ENCODE measurements at places on chromosomes 16 and 17.

DNA sequence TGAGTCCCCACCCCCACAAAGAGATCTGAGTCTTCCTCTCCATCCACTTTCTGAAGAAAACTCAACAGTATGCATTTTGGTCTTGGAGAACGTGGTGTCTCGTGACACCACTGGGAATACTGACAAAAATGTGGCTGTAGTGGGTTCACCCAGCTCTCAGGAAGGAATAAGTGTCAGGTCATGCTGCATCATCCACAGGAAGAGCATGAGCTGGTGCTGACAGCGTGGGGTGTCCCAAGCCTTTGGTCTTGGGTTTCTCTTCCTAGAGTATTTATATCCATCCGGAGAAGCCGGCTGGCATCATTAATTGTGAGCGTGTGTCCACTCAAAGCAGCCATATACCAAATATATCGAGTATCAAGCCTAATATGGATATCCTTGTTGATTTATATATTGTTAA lies 55.9 kb downstream of the C17orf67 start:
- no peak for DNase-seq

DNA sequence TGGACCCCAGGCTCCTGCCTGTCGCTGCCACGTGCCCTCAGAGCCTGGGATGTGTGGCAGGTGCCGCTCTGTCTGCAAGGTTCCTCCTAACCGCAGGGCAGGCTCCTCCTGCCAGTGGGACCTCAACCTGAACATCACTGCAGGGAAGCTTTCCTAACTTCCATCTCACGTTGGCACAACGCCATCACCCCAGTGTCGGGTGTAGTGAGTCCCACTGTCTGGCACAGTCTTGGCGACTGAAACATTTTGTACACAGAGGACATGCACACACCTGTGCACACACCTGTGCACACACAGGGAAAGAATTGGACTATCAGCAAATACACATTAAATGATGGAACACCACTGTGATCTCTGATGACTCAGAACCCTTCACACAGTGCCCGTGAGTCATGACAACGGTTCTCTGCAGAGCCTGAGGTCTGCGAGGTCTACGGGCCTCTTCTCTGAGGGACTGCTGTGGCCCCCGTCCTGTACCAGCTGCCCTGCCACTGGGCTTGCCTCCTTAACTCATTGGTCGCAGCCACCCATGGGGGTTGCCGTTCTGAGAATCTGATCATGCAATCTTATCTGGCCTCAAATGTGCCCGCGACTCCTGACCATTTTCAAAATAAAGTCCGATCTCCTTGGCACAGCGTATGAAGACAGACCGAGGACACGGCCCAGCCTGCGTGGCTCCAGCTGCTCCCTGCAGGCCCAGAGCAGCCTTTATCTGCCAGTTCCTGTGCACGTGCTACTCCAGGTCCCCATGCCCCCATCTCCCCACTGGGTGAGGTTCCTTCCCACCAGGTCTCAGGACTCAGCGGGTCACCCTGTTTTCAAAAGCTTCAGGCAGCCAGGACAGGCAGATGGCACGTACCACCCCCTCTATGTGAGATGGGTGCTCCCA lies 7.6 kb downstream of the CCDC57 start:
- no peak for DNase-seq

DNA sequence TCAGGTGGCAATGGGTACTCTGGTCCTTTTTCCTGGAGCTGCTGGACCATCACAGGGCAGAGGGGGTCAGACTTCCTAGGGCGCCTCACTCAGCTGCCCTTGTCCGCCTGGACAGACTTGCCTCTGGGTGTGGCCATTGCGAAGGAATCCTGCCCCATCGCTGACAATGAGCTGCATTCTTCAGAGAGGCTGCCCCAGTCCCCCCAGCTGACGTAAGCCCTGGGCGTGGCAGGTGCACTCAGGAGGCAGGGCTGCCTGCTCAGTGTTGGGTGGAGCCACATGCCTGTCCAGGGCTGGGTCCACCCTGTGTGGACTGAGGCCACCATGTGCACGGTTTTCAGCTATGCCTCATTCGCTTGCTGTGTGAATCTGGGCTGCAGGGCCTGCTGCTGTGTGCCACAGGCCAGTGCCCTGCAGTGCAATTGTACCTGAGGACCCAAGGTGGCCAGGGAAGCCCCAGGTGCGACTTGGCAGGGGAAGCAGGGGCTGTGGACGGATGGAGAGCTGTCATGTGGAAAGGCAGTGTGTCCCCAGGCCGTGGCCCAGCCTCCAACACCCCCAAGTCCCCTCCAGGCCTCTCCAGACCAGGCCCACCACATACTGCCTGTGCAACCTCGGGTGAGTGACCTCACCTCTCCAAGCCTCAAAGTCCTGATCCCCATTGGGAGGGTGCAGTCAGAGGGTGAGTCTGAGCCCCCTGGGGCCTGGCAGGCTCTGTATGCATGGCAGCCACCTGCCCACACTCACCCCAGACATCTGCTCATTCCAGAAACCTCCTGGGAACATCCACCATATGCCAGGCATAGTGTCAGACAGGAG lies 14.0 kb upstream of the MPRIP start:
- DNase-seq, result no peak

- DNase-seq, result no peak
Measured at GRCh38 chr16:1809281-1809801, 15.8 kb upstream of the IGFALS start.

DNA sequence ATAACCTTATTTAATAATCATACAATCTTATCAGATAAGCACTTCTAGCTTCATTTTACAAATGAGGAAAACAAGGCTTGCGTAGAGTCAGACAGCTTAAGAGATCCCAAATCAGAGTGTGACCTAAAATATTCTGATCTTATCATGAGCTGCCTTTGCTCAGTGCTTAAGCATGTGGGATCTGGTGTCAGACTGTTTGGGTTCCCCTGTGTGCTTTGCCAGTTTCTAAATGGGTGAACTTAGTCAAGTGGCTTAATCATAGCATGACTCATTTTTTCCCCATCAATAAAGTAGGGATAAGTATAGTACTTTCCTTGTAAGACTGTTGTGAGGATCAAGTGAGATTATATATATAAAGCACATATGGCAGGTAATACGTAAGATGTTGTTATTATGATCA lies 612.6 kb upstream of the C16orf82 start:
- DNase-seq, result no peak

DNA sequence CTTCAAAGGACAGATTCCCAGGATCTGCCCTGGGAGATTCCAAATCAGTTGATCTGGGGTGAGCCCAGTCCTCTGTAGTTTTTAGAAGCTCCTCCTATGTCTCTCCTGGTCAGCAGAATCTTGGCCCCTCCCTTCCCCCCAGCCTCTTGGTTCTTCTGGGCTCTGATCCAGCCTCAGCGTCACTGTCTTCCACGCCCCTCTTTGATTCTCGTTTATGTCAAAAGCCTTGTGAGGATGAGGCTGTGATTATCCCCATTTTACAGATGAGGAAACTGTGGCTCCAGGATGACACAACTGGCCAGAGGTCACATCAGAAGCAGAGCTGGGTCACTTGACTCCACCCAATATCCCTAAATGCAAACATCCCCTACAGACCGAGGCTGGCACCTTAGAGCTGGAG lies 840 bp upstream of the CDH5 start:
- no peak for DNase-seq

DNA sequence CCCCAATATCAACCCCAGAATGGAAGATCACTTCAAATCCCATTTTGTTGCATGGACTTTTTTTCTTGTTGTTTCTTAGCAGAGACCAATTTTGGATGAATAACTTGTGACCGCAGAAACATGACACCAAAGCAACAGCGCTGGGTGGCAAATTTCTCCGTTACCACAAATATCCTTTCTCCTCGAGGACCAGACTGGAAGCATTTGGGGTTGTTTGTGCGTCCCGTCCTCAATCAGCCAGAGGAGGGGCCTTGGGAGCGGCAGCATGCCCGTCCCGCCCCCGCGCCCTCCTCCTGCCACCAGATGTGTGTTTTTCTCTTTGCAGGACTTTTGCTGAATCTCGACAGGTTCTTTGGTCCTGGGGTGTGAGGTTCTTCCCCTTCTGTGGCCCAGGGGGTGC lies 282.5 kb upstream of the FOXF1 start:
- DNase-seq, result no peak

GRCh38 chr16:15417197-15417596 lies 17.2 kb upstream of the BMERB1 start:
- no peak for DNase-seq

DNA sequence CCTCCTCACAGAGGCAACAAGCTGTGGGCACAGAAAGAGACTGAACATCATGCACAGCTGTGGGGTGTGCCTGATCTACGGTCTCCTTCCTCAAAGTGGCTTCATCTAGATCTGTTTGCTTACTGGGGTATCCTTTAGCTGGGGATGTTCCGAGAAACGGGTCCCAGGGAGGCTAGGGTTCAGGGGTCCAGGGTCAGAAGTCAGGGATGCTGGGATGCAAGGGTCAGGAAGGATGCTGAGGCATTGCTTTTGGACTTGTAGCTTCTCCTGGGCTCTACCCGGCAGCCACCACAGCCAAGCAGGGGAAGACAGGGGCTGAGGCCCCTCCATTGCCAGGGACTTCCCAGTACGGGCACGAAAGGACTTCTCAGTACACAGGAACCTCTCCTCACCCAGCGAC lies 6.6 kb downstream of the CD300LG start:
- no peak for DNase-seq

Data from left renal pelvis (tissue), 4 donors.